CD14-positive monocyte (primary cell): ENCODE measurements at places on chromosomes 2 and 18. TPM values are rescaled to one million over a fixed set of nuclear protein-coding genes. Genes with fewer than 3 reads are reported as not detected.

- DNase-seq = no peak
Measured at GRCh38 chr2:110673201-110673600, 4.7 kb downstream of the BUB1 start.

DNA sequence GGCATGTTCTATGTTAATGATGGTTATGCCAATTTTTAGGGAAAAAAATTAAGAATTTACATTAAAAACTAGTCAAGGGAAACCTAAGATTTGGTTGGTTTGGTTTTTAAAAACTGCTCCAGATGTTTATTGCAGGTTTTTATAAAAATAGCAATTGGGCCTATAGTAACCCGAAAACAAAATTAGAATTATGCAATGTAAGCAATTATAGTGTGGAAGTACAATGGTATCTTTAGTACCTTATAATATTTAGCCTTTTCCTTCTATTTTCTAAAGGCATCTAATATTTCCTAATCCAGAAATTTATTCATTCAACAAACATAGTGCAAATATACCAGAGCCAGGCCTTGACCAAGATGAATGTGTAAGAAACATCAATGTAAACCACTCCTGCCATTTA, 27.3 kb downstream of the CACNB4 start:
- DNase-seq = no peak

GRCh38 chr2:166337932-166338331, 37.8 kb downstream of the SCN9A start:
- no peak for DNase-seq

Gene HTR2B
- not detected for polyA plus RNA-seq

Gene TUBA3E
- polyA plus RNA-seq = not detected
